Cerebellum (tissue), 4 donors: ENCODE measurements at places on chromosomes 16 and 17. TPM values are rescaled to one million over a fixed set of nuclear protein-coding genes. Genes with fewer than 3 reads are reported as not detected.

Gene TM4SF5
- not detected for total RNA-seq

Gene PERCC1
- total RNA-seq = not detected

Gene AGRP
- total RNA-seq = not detected

Gene IKZF3
- not detected for total RNA-seq

Gene ZFPM1
- total RNA-seq = 2.8 TPM

Gene FBXO39
- total RNA-seq = not detected

Gene ZG16B
- not detected for total RNA-seq

Gene IL32
- total RNA-seq = 2.2 TPM

Gene CD300LB
- total RNA-seq = not detected

Gene FTO
- total RNA-seq = 139 TPM

Gene TSPOAP1
- 54.2 TPM for total RNA-seq

Gene NOS2
- total RNA-seq = 0.36 TPM

Gene KIF19
- total RNA-seq = 1.1 TPM

Gene PRDM7
- total RNA-seq = not detected

DNA sequence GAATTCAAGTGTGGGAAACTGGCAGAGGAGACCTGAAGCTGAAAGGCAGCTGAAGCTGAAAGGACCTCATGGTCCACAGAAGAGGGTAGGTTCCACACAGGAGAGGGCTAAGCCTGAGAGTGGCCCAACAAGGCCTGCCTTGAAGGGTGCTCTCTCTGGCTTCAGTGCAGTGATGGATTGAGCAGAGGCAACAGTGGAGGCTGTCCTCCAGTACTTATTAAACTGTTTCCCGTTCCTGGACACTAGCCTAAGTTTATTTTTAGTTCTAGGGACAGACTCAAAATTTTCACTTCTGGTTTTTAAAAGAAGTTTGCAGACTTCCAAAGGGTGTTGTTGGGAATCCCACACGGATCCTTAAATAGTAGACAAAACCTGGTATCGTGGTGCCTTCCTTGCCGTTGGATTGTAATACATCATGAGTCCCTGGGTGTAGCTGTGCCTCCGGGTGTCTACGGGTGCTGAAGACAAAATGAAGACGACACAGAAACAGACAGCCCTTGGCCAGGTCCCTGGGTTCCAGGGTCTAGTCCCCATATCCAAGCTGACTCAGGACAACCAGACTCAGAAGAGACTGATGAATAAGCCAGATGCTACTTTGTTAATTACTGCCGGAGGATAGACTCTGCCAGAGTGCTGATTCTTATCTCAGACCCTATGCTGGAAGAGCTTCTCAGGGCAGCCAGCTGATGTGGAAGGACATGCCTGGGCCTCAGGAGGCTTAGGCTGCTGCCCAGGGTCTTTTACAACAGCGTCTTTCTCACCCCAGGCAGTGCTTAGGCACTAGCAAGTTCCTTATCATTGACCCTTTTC is 7.1 kb upstream of the CMTM4 start:
- DNase-seq = no peak

GRCh38 chr17:78991017-78991738 is 11.5 kb upstream of the LGALS3BP start:
- no peak for DNase-seq

GRCh38 chr17:58332778-58333735 is 4.5 kb upstream of the TSPOAP1 start:
- DNase-seq = no peak

DNA sequence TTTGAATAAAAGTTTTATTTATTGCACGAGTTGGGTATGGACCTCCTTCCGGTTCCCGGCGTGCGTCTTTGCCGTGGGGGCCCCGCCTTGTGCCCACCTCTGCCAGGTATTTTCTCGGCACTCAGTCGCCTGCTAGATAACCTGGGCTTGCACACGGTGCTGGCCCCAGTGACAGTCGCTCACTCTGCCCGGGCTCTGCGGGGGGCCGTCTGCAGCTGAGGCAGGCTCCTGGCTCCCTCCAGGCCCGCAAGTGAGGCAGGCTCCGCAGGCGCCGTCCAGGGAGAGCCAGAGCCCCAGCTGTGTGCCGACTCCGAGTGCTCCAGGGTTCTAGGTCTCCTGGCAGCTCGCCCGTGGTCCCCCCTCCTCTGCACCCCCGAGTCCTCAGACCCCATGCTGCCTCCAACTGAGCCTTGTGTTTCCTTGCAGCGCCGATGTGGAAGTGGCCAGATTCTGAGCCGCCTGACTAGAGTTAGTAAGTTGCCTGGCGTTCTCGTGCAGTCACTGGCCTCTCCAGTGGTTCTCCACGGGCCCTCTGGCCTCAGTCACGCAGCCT is 54.7 kb upstream of the PVALEF start:
- DNase-seq = peak; percentile 61

GRCh38 chr17:61328351-61328750 is 71.3 kb upstream of the TBX2 start:
- no peak for DNase-seq

DNA sequence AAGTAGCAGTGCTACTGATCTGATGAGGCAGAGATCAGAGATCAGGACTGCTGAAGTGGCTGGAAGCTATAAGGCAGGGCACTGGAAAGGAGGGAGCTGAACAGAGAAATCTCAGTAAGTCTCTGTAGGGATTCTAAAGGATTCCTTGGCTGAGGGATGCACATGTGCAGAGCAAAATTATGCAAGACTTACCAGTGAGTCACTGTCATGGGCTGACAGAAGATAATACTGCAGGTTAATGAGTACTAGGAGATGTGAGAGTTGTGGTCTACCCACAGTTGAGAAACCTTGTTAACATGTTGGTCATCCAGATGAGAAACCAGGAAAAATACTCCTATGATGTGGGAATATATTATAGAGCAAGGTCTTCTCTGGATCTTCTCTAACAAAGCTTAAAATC is 378.1 kb downstream of the HAPSTR1 start:
- DNase-seq = no peak

GRCh38 chr17:13428611-13429042 is 173.1 kb downstream of the HS3ST3A1 start:
- no peak for DNase-seq

DNA sequence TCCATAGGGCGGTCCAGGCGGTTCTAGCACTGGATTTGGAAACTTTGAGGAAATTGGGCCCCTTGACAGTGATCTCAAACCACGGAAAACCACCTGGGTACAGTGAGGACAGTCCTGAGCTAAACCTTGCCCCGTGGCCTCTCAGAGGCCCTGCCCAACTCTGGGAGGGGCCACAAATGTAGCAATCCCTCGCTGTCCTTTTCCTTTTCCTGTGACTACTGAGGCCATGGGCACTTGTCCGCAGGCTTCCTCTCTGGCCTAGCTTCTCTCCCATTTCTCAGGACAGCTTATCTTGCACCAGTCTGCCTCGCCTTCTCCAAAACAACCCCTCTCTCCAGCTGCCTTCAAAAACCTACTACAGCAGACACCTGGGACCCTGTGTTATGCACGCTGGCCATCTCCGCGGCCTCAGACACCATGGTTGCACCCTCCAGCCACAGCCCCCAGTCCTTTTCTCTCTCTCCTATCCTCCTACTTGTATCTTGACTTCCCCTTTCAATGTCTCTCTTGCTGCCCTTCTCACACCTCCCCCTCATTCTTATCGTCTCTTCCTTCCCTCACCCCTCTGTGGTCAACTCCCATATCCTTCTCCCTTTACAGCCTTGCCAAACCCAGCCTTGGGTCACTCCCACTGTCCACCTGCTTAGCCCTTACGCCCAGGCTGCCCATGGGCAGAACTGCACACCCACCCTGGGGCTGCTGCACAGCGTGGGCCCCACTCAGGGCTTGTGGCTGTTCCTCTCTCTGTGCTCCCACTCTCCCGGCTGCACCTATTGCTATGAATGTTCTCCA is 7.6 kb downstream of the SCPEP1 start:
- DNase-seq = no peak

- no peak for DNase-seq
These were observed 11.2 kb downstream of the PPY start for GRCh38 chr17:43931062-43931571.

DNA sequence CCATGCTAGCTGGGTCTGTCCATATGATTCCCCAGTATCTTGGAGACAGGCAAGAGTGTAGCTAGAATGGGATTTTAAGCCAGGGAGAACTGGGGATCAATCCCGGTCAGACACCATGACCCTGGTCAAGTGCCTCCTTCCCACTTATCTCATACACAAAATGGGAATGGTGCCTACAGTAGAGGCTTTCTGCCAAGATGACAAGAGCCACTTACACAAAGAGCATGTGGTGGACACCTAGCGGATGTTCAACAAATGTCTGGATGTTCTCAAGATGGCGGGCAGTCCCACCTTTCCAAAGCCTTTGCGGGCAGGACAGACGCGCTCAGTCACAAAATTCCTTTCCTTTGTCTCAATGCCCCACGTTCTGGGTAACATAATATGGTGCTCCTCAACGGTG is 57.3 kb downstream of the MAF start:
- DNase-seq = no peak

DNA sequence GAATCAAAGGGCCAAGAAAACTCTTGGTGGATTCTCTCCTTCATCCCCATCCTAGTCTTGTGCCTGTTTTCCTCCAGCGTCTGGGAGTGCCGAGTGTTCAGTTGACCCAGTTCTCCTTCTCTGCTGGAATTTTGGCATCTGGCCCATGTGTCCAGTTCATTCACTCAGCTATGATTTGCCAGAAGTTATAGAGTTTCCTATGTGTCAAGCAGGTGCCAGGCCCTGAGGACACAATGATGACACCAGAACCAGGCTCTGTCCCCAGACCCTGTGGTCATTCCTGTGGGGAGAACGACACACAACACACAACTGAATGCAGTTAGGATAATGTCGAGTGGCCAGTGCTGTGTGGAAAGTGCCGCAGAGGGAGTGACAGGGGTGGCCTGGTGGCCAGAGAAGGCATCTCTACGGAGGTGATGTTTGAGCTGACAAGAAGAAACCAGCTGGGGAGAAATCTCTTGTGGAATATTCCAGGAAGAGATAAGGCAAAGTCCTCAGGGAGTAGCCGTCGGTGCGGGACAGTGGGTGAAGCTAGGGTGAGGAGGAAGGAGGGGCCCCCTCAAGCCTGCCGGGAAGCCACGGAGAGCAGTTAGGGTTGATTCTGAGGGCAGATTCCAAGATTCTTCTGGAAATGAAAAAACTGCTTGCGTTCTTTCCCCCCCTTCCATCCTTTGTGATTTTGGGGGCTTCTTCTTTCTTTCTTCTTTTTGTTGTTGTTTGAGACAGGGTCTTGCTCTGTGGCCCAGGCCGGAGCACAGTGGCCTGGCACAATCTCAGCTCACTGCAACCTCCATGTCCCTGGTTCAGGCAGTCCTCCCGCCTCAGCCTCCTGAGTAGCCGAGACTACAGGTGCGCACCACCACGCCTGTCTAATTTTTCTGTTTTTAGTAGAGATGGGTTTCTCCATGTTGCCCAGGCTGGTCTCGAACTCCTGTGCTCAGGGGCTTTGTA is 35.8 kb upstream of the IL34 start:
- peak; percentile 46 for DNase-seq

DNA sequence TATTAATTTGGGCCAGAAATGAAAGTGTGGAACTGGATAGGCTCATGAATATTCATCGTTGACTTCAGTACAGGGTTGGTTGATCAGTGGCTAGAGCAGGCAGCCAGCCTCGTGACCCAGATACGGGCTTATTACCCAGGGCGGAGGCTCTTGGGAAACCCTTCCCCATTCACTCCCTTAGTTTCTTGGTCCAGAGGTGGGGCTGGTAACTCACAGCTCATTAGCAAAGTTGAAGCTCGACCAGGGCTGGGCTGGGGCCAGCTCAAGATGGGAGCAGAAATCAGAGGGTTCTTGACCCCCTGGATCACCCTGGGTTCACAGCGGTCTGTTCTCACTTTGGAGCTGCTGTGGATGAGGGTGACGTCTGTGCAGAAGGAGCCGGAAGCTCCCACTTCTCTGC is 44.6 kb upstream of the GSE1 start:
- DNase-seq = no peak

- no peak for DNase-seq
These were observed 652 bp downstream of the ARL5C start for GRCh38 chr17:39165178-39165840.

DNA sequence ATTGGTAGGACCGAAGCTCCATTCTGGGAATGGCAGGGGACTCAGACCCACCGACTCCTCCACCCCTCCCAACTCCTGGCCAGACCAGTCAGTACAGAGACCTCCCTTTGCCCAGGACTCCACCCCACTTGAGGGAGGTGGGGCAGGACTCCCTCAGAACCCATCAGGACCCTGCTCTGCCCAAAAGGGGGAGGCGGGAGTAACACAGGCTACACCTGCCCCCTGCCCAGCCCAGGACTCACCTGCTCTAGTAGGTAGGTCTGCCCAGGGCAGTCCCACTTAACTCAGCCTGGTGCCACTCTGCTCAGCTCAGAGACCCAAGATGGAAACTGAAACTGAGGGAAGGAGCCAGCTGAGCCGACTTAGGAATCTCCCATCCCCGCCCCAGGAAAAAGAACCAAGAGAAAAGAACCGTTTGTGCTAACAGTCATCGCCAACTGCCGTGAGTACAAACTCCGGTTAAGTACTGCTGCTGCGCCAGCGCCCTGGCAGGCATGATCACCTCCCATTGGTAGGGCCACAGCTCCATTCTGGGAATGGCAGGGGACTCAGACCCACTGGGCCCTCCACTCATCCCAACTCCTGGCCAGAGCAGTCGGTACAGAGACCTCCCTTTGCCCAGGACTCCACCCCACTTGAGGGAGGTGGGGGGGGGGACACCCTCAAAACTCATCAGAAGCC is 503 bp downstream of the DHX58 start:
- no peak for DNase-seq

DNA sequence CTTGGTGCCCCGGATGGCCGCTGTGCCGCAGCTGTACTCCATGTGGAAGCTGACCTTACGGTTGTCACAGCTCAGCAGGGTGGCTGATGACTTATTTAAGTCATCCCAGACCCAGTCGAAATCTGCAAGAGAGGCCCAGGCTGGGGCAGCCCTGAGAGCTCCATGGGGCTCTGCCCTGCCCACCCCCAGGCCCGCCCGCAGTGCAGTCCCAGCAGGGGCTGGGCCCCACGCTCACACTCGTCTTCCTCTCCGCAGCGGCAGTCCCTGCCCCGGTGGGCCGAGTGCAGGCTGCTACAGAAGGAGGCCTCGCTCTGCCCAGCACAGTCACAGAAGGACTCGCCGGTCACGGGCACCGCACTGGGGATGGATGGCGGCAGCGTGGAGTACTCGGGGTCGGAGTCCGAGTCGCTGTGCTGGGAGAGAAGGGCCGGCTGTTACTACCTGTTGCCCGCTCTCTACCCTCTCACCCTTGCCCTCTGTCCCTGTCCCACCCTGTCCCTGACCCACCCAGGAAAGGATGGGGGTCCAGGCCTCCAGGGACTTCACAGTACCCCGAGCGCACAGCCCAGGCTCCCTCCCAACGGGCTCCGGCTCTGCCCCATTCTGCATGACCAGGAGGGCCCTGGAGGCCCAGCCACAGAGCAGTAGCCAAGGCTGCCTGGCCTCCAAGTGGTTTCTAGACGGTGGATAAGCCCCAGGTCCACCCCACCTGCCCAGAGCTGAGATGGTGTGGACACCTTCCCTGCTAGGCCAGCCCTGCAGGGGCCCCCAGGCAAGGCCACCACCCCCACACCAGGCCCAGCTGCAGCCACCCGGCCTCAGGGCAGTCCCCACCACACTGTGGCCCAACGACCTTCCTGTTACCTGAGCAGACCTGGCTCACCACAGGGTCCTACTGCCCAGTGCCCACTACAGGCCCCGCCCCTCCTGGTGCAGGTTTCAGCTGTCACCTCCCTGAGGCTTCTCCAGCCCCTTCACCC is 3.9 kb downstream of the SPSB3 start:
- DNase-seq = no peak
